ENCODE measurements at places on chromosomes 1 and 21.

GRCh38 chr21:16013570-16013969, 283.8 kb downstream of the USP25 start:
- no peak for DNase-seq

GRCh38 chr1:183635099-183635605, 431 bp downstream of the ARPC5 start:
- DNase-seq: peak; percentile 17

DNA sequence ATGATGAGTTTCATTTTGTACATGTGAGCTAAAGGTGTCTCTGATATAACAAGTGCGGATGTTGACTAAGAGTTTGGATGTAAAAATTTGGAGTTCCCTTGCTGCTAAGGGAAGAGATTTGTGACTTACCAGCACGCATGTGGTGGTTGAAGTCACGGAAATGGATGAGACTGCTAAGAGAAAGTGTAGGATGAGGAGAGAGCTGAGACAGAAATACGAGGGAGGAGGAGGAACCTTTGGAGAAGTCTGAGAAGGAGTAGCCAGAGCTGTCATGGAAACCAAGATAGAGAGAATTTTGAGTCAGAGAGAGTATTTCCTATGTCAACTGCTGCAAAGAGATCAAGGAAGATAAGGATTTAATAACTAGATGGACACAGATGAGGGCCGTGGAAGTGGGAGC, 106.5 kb upstream of the COL24A1 start:
- no peak for DNase-seq

GRCh38 chr1:159913451-159914192, 11.7 kb downstream of the TAGLN2 start:
- no peak for DNase-seq

GRCh38 chr1:14745789-14746188, 147.3 kb downstream of the KAZN start:
- DNase-seq: no peak

All from cortex of kidney (tissue), 1 donor.